ENCODE measurements at places on chromosomes 5 and 9.

GRCh38 chr5:107486489-107486888 lies 184.2 kb downstream of the EFNA5 start:
- peak; percentile 66 for DNase-seq
- no peak overlapping the region for H3K27ac ChIP-seq
- peaks cover 7% of the 10 kb centered on the region for H3K36me3 ChIP-seq
- peaks cover 19% of the 10 kb centered on the region for H3K4me1 ChIP-seq
- H3K27me3 ChIP-seq, result peaks cover 3% of the 10 kb centered on the region

DNA sequence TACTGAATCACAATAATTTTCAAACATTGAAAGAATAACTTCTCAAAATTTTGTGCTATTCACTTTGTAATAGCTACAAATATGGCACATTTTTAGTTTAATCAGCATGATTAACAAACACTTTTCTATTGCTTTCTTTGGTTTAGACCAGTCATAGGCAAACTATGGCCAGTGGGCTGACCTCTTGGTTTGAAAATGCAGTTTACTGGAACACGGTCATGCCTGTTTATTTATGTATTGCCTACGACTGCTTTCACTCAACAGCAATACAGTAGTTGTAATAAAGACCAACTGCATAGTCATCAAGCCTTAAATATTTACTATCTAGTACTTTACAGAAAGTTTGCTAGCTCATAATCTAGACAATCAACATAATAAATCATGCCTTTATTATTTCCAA lies 810.8 kb downstream of the TLE1 start:
- no peak for DNase-seq
- no peaks in the 10 kb centered on the region for H3K4me1 ChIP-seq
- H3K27me3 ChIP-seq, result no peaks in the 10 kb centered on the region
- H3K27ac ChIP-seq, result no peak overlapping the region
- no peaks in the 10 kb centered on the region for H3K36me3 ChIP-seq
- H3K4me3 ChIP-seq, result no peak overlapping the region

GRCh38 chr5:124581738-124582560 lies 164.5 kb downstream of the ZNF608 start:
- H3K27me3 ChIP-seq, result peaks cover 11% of the 10 kb centered on the region
- H3K4me3 ChIP-seq, result no peak overlapping the region
- H3K27ac ChIP-seq, result no peak overlapping the region
- DNase-seq, result no peak

- no peak overlapping the region for H3K4me3 ChIP-seq
Measured at GRCh38 chr5:83924171-83924570, 203.5 kb upstream of the HAPLN1 start.
